Ovary (tissue), 10 donors: ENCODE measurements at places on chromosomes 5 and 9. TPM values are rescaled to one million over a fixed set of nuclear protein-coding genes. Genes with fewer than 3 reads are reported as not detected.

Gene FGD3
- 1.1 TPM for polyA plus RNA-seq

Gene DDX4
- polyA plus RNA-seq: 0.63 TPM

Gene DMRT3
- polyA plus RNA-seq: not detected

Gene PCDHGA4
- polyA plus RNA-seq: 1.2 TPM

Gene LOX
- polyA plus RNA-seq: 12.4 TPM

Gene C9orf153
- 0.06 TPM for polyA plus RNA-seq

Gene SPINK13
- 0.21 TPM for polyA plus RNA-seq

Gene CTSV
- polyA plus RNA-seq: 0.67 TPM

Gene PCDHB5
- 7.4 TPM for polyA plus RNA-seq

Gene LMAN2
- polyA plus RNA-seq: 85.0 TPM

Gene BSPRY
- polyA plus RNA-seq: 0.11 TPM

Gene PCDHA1
- polyA plus RNA-seq: not detected

Gene PCDHB16
- polyA plus RNA-seq: 3.1 TPM

Gene IL5
- polyA plus RNA-seq: not detected

Gene ANXA2R
- polyA plus RNA-seq: 1.2 TPM

Gene LRRC14B
- 0.04 TPM for polyA plus RNA-seq

Gene FAM200C
- 7.9 TPM for polyA plus RNA-seq

Gene UTP15
- polyA plus RNA-seq: 7.6 TPM

Gene KCNMB1
- 12.1 TPM for polyA plus RNA-seq

Gene CDX1
- polyA plus RNA-seq: 0.18 TPM

Gene SIT1
- polyA plus RNA-seq: 0.82 TPM

Gene WDR31
- polyA plus RNA-seq: 1.9 TPM

Gene OR13C4
- polyA plus RNA-seq: not detected

Gene ANKRD33B
- polyA plus RNA-seq: 1.9 TPM

Gene CHSY3
- 0.74 TPM for polyA plus RNA-seq

Gene PRDM9
- not detected for polyA plus RNA-seq

Gene WDR38
- polyA plus RNA-seq: not detected

Gene TRIM36
- polyA plus RNA-seq: 1.5 TPM

Gene ATG10
- 2.7 TPM for polyA plus RNA-seq

Gene ADAMTS16
- 16.9 TPM for polyA plus RNA-seq

Gene PCDHA12
- polyA plus RNA-seq: 0.04 TPM

Gene SPATA31E1
- polyA plus RNA-seq: not detected

Gene RGS7BP
- 5.8 TPM for polyA plus RNA-seq

Gene INSL4
- not detected for polyA plus RNA-seq
